ENCODE measurements at places on chromosomes 3 and 15.

- DNase-seq, result peak; percentile 42
Measured at GRCh38 chr3:193788189-193788991, 195.4 kb downstream of the OPA1 start.

DNA sequence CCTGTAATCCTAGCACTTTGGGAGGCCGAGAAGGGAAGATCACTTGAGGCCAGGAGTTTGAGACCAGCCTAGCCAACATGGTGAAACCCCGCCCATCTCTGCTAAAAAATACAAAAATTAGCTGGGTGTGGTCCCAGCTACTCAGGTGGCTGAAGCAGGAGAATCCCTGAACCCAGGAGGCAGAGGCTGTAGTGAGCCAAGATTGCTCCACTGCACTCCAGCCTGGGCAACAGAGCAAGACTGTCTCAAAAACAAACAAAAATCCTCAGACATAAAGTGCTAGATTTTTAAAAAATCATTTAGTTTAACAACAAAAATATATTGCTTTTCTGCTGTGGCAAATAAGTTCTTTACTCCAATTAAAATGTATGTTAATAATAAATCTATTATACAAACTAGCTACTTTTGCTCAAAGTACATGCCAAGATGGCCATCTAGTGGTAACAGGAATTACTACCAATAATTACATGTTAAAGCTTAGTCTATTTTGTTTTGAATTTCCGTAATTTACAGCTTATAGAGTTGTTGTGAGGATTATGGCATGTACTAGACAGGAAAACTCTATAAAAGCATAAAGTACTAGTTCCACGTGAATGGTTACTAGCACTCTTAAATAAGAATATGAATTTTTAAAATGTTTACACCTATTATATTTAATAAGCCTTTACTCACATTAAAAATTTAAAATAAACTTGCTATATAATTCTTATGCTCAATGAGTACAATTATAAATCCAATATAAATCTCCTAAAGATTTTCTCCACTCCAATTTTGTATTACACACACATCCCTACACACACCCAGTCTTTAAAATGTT is 39.0 kb downstream of the GABPB1 start:
- DNase-seq, result no peak

DNA sequence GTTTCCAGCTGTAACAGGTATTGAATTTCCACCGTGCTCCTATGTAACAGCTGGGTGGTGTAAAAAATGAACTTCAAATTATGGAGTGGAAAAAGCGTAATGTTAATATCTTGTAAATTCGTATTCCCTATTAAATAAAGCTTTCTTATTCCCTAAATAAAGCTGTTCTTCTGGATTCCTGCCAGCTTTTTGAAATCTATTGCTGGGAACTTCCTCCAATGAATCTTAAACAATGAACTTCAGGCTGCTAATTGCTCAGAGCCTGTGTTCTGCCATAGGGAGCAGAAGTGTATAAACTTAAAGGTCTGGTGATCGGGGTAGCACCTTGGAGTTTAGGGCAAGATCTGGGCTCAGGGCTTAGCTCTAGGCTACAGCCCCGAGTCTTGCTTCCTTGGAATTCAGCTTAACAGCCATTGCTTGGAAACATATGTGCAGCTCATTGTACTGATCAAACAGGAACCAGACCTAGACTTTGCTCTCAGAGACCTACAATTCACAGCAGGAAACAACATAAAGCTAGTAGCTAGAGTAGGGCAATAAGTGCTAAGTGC is 1.4 kb downstream of the ARL14 start:
- no peak for DNase-seq

DNA sequence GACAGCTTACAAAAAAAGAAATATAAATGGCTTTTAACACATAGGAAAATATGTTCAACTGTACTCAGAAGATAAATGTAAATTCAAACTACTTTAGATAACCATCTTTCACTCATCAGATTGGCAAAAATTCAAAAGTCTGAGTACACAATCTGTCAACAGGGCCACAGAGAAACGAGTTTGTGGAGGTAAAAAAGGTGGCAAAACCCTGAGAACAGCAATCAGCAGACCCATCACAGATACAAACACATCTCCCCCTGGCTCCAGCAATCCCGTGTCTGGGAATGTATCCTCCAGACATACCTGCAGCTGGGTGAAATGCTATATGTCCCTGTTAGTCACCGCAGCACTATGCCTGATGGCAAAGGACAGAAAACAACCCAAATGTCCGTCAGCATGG is 149.5 kb downstream of the OSBPL10 start:
- no peak for DNase-seq

DNA sequence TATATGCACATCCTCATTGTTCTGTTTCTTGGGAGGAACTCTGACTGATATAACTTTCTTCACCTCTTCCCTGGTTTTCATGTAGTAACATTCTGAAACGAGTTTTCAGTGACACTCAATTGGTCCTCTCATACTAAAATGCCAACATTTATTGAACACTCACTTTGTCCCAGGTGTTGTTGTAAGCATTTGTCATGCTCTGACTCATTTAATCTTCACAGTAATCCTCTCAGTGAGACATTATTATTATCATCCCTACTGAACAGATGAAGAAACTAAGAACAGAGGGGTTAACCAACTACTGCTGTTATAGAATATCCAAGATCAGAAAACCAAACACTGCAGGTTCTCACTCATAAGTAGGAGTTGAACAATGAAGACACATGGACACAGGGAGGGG is 94.1 kb upstream of the MRPL3 start:
- no peak for DNase-seq

DNA sequence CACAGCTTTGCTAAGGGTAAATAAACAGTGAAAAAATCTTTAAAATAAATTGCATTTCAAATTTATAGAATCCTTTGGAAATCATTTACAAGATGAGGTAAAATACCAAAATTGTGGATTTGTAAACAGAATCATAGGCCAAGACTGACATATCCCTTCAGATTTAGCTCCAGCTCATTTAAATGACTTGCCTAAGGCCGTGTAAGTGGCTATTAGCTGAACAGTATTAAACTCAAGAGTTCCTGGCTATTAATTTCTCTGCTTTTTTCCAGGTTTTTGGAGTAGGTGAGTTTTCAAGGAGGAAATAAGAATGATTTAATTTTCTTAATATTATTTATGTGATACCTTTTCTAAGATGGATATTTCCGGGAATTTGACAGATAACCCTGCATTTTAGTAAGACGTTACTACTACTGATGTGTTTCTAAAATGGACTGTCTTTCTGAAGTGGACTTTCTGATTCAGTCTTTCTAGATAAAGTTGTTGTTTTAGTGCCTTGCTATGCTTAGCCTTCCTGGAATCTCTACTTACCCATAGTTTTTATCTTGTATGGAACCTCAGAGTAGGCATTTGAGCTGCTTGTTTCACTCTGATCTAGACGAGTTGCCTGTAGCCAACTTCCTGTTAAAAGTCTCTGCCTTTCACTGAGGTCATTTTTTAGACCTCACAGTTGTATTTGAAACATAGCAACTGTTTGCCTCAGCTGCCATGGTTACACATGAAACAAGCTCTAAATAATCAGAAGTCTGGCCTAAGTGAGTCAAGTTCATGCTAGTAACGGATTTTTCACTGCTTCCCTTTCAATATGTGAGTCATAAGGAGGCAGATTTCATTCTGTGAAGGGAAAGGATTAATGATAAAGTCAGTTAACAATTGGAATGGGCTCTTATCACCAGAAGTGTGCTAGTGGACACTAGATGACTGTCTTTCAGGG is 127.0 kb downstream of the KLHL25 start:
- no peak for DNase-seq

GRCh38 chr3:42117175-42118008 is 26.2 kb downstream of the TRAK1 start:
- peak; percentile 61 for DNase-seq

DNA sequence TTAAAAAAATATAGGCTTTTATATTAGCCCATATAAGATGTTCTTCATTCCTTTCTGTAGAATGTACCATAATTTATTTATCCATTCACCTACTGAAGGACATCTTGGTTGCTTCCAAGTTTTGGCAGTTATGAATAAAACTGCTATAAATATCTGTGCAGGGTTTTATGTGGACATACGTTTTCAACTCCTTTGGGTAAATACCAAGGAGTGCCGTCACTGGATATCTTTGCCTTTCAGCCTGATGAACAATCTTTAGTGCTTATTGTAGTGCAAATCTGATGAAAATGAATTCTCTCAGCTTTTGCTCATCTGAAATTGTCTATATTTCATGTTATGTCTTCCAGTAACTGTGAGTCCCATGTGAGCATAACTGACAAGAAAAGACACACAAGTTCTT is 26.6 kb upstream of the BLM start:
- no peak for DNase-seq

DNA sequence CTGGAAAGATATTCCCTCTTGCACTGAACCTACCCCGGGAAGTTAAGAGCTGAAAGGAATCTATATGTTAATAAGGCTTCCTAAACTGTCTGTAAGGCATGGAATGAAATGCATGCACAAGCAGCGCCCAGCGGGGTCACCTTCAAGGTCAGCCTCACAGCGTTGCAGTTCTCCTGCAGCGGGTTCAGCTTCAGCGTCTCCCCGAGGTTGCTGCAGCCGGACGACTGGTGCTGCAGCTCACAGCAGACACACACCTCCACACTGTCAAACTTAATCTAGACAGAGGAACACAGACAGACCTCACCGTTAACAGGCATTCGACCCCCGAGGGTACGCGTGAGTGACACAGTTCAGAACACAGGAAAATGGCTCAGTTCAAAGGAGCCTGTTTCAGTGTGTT is 73.3 kb downstream of the NSMCE3 start:
- DNase-seq, result no peak

DNA sequence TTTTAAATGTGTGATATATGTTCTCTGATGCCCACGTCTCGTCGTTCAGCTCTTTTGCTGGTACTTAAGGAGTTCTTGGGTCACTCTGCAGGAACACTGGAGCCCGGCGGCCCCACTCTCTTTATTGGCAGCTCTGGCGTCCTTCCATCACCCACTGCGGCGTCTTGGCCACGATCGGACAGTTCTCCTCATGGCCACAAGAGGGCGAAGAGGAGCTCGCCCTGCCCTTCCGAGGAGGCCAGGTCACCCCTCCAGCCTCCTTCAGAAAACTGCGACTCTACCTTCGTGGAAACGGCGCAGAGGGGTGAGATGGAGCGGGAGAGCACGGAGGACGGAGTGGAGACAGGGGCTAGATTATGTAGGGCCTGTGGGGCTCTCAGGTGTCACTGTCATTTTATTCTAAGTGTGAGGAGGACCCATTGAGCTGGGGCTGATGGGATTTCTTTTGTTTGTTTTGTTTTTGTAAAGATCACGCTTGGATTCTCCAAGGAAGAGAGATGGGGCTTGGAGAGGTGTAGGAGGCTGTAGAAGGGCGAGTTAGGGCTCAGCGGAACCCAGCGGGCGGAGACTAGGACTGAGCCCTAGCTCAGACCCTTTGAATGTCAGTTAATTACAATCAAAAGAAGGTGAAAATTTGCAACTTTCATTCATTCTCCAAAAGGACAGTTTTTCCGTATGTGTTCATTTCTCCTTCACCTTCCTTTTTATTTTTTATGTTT is 28.0 kb upstream of the GABRA5 start:
- no peak for DNase-seq

GRCh38 chr3:180102134-180102533 is 65.4 kb upstream of the PEX5L start:
- no peak for DNase-seq

- DNase-seq, result no peak
Measured at GRCh38 chr3:186637686-186638085, 2.5 kb upstream of the FETUB start.

DNA sequence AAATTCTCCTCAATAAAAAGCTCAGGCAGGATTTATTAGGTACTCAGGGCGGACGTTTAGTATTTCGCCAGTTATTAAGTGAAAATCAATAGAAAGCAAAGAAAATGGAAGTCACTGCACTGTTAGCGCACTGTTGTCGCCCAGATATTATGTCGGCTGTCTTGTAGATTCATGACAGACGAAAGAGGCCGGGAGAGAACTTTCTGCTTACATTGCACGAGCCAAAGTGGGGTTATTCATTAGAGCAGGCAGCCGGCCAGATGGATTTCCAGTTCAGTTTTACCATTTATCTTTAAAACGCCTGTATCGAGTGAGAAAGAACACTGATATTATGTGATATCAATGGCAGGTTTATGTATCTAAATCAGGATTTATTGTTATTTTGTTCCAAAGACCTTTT is 866.0 kb upstream of the NR2F2 start:
- DNase-seq, result no peak

- no peak for DNase-seq
Measured at GRCh38 chr3:56157693-56158362, 310.4 kb downstream of the ERC2 start.

DNA sequence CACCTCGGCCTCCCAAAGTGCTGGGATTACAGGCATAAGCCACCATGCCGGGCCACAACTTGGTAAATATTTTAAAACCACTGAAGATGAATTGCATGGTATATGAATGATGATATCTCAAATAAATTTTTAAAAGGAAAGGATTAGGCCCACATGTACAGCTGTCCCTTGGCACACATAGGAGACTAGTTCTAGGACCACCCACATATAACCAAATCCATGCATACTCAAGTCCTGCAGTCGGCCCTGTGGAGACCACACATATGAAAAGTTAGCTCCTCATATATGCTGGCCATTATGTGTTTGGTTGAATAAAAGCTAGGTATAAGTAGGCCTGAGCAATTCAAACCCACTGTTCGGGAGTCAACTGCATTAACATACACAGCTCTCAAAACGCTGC is 10.6 kb downstream of the CLPX start:
- DNase-seq, result no peak

DNA sequence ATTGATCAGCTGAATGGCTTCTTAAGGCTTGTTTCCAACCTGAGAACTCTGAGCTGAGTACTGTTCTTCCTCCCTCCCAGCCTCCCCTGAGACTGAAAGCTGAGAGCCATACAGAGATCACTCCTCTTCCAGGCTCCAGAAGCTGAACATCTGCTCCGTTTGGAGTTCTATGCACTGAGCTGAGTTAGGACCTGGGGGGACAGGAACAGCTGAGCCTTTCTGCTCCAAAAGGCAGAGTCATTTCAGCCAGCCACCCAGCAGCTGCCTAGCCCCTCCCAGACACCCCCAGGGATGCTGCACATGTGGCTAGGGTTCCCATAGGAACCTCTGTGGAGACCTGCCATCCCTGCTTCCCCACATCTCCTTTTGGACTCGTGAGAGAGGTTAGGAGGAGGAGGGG is 64.2 kb upstream of the GLCE start:
- DNase-seq, result no peak

DNA sequence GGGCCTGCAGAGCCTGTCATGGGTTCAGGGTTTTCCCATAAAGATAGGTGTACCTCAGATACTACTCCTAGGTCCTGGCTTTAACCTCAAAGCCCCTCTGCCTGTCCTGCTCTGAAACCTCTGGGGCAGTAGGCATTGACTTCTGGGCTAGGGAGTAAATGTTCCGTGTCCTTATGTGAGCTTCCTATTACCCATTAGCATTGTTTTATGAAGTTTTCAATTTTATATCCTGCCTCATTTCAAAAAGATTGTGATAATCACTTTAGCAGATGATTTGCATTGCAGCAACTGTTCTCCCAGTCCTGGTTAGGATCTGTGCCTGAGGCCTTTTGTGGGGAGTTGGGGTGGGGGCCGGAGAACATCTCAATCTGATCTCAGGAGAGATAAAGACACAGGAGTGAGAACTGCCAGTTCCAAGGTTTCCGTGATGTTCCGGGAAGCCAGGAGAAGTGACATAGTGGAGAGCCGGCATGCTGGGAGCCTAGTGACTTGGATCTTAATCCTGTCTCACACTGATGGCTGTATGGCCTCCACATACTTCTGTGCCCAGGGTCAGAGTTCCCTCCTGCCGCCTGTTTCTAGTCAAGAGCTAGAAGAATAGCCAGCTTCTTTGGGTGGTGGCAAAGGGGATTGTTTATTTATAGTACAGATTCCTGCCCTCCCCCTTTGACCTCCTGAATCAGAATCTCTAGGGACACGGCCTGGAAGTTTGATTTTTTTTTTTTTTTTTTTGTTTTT is 10.6 kb downstream of the TPM1 start:
- DNase-seq, result no peak
